ENCODE measurements at places on chromosomes 1 and 21.

DNA sequence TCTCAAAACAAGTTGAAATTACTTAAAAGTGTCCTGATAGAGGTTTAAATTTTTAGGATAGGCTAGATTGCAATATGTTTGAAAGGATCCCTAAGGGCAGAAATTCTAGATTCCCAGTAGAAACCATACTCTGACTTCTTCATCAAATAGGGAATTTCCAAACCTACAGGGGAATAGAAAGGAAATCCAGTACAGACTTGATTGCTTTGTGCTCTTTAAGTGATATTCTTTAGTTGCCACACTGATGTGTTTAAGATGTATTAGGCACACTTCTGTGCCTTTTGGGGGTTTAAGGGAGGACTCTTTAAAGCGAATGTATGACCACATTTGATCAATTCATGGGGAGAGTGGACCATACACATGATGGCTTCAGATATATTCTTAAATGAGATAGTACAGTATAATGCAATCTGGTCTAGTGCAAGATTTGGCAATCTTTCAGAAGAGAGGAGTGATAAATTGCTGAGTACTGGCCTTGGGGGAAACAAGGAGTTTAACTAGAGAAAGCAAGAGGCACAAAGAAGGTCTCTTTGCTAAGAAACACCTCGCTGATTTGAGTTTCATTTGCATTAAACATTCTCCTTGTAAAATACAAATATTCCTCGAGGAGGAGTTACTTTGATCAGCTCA is 268.8 kb upstream of the NR5A2 start:
- DNase-seq, result no peak

GRCh38 chr1:53080769-53081168 is 18.8 kb downstream of the PODN start:
- no peak for DNase-seq

GRCh38 chr21:46157396-46157986 is 2.1 kb upstream of the FTCD start:
- DNase-seq, result no peak

DNA sequence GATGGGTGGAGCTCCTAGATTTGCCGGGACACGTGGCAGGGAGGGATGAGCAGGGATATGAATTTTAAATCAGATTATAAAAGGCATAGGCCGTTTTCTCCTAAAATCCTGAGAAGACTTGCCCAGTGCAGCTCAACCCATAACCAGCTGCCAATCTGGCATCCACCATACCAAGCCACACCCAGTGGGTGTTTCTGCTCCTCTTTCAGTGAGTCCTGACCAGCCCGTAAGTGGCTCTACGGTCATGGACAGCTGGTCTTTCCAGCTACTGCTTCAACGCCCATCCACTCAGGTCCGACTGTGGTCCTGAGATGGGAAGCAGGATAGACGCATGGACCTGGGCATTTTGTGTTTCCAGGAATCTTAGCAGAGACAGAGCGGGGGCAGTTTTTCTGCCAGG is 107.2 kb downstream of the LAMC2 start:
- no peak for DNase-seq

DNA sequence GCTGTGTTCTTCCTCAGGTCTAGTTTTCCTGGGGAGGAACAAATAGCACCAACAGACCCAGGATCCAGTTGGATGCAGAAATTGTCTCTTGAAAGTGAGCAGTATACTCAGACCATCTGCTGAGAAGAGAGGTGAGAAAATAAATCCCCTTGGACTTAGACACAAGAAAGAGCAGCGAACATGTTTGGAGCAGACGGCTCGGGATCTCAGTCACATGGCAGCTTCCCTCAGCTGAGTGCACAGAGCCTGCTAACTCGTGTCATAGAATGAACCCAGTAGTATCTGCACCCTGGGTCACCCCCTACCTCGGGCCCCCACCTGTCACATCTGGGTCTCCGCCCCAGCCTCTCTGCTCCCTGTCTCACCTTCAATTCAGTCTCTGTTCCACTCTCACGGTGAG is 115.6 kb downstream of the CCDC185 start:
- DNase-seq, result no peak

Data from COR-L47 (cell line).